ENCODE measurements at places on chromosomes 11 and 22. TPM values are rescaled to one million over a fixed set of nuclear protein-coding genes. Genes with fewer than 3 reads are reported as not detected.

DNA sequence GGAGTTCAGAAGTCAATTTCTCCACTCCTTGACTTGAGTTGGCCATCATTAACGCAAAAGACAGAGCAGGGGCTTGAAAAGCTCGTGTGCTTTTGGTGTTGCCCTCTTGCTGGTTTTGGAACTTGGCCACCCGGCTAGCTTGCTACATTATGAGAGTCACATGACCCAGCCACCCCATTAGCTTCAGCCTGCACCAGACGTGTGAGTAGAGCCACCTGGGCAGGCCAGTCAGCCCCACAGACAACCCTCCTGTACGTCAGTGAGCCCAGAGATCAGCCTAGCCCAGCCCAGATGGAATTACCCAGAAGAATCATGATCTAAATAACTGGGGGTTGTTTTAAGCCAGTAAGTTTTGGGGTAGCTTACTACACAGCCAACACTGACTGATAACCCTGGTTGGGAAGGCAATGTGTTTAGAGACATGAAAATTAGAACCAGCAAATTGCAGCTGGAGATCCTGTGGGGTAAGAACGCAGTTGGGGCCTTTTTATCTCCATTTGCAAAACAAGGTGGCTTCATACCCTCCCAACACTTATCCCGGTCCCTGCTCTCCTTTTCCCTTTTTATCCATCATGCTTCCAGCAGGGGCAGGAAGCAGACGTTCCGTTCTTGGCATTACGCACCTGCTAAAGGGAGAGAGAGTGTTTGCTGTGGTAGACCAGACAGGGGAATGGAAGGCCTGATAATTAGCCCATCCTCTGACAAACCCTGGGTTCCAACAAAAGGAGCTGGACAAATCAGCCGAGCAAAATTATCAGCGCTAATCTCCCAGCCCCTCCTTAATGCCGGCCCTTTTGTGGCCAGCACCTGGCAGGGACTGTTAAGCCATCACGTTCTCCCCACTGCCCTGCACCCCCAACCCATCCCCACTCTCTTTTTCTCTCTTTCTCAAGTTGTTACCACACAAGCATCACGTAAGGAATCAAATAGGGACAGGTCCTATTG is 548.7 kb upstream of the CADM1 start:
- no peak for DNase-seq

GAL3ST1 gene
- total RNA-seq = 0.67 TPM

DNA sequence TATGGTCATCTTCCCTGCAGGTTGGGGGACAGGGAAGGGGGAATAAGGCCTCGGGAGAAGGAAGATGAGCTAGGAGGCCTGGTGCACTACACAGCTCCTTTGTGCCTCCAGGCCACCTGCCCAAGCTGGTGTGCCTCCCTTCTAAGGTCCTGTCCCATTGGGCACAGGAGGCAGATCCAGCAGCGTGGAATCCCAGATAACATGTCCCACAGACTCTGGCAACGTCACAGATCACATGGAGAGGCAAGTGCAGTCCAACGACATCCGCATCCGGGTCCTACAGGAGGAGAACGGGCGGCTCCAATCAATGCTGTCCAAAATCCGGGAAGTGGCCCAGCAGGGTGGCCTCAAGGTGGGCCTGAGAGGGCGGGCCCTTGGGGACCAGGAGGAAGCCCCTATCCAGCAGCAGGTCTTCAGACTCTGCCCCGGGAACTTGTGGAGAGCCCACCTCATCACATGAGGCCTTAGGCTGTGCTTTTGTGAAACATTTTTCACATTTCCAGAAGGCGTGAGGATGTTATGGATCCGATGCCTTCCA is 11.8 kb downstream of the RNF215 start:
- DNase-seq = no peak

GRCh38 chr11:59154610-59155009 is 12.0 kb downstream of the FAM111A start:
- DNase-seq = no peak

C22orf15 gene
- not detected for total RNA-seq

- no peak for DNase-seq
Observed at GRCh38 chr22:19770349-19771220, 10.0 kb downstream of the TBX1 start.

HPX gene
- not detected for total RNA-seq

GRCh38 chr11:7941146-7941545 is 362 bp downstream of the OR10A3 start:
- DNase-seq = no peak

ISX gene
- not detected for total RNA-seq

DNA sequence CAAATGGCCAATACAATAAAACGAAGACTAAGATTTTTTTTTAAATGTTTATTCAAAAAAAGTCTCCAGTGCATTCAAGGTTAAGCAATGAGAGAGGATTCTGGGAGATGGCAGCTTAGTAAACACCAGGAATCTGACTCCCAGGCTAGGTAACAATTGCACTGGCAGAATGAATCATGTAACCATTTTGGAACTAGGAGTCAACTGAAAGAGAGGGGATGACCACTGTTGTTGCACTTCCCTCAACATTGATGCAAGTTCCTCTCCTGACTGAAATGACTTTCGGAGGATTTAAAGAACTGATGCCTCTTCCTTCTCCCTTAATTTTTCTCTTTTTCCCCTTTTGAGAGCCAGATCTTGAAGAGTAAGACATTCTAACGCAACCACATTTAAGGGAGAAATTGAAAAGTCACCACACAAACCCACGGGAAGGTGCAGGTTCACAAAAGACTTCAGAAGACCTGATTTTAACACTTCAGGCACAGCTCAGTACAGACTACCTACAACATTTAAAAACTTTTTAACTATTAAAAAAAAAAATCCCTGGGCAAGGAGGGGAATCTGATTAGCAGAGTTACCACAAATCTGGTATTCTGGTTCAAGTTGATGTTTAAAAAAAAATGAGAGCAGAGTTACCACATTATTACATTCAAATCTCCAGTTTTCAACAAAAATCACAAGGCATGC is 56.8 kb downstream of the FCHSD2 start:
- no peak for DNase-seq

- DNase-seq = no peak
Observed at GRCh38 chr11:17221968-17222367, 14.2 kb upstream of the PIK3C2A start.

DNA sequence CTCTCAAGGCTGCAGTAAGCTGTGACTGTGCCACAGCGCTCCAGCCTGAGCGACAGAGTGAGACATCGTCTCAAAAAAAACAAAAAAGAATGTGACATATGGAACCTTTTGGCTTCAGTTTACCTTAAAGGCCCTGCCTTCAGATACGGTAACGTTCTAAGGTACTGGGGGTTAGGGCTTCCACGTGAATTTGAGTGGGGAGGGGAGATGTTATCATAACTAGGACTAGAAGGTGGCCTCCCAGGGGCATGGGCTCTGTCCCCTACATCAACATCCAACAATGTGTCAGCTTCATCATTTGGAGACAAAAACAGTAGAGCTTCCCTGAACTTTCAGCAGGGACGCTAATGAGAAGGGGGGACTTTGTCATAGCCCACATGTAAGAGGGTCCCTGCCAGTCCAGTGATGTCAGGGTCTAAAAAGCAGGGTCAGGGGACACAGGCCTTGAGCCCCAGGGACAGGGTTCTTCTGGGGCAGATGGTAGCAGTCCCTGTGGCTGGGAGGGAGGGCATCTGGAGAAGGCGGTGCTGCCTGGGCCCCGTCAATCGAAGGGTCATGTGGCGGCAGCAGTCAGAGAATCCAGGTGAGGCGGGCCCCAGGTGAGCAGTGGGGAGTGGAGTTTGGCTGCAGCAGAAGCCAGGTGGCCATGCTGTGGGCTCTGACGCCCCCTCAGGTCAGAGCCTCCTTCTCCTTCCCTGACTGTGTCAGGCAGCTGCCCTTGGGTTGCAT is 79.8 kb downstream of the BCR start:
- DNase-seq = no peak

- no peak for DNase-seq
Observed at GRCh38 chr11:44199816-44200215, 104.3 kb downstream of the EXT2 start.

DNA sequence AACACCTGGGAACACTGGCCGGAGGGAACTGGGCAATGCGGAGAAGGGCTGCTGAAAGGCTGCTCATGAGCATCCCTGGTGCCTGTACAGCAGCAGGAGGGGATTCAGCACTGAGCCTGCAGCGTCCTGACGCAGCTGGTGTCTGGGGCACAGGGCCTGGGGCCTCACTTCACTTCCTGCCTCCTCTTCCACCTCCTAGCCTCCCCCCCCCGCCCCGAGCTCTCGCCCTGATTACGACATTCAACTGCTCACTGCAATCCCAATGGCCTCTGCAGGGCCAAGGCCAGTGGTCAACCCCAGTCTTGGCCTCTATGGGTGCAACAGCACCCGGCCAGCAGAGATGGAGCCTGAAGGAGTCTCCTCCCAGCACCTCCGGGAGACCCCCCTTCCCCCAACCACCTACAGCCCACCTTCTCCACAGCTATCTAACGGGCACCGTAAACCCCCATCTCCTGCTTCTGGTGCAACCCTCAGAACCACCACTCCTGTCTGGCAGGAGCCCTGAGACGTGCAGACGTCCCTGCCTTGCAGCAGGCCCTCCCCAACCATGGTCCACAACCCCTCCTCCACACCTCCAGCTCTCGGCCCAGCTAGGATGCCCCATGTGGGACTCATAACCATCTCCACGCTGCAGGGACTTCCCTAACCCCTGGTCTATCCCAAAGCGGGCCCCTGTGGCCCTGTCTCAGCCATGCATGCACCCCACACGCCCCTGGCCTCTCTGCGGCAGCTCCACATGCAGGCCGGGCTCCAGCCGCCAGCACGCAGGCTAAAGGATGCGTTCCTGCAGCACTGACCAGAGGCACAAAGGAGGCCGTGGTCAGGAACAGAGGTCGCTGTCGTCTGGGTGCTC is 38.2 kb downstream of the BRD1 start:
- no peak for DNase-seq

DNA sequence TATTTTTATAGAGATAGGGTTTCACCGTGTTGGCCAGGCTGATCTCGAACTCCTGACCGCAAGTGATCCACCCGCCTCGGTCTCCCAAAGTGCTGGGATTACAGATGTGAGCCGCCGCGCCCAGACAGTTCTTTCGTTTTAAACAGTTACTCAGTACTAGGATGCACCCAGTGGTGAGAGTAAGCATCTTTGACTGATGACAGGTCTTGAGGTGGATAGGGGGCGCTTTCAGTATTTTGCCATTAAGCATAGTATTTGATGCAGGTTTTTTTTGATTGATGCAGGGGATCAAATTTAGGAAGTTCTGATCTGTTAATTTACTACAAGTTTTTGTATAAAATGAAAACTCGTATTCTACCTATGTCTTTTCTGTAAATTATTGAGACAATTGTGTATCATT is 13.2 kb upstream of the TRIM34 start:
- DNase-seq = no peak

PIWIL4 gene
- total RNA-seq = 3.1 TPM

GRCh38 chr11:115226556-115226955 is 277.7 kb downstream of the CADM1 start:
- DNase-seq = peak; percentile 88

DNA sequence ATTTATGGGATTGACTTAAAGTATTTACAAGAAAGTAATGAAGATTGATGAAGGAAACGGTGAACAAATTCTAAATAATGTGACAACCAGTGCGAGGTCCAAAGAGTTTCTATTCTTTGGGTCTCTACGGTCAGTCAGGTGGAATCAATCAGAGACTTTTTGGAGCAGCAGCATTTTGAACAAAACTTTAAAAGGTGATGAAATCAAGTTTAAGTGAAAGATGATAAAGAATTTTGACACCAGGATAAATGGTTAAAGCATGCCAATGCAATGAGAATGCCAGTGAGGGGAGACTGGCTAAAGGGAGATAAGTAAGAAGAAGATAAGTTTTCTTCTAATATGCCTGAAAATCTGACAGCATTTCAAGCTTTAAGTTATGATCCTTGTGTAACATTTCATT is 67.9 kb downstream of the DCUN1D5 start:
- no peak for DNase-seq

DNA sequence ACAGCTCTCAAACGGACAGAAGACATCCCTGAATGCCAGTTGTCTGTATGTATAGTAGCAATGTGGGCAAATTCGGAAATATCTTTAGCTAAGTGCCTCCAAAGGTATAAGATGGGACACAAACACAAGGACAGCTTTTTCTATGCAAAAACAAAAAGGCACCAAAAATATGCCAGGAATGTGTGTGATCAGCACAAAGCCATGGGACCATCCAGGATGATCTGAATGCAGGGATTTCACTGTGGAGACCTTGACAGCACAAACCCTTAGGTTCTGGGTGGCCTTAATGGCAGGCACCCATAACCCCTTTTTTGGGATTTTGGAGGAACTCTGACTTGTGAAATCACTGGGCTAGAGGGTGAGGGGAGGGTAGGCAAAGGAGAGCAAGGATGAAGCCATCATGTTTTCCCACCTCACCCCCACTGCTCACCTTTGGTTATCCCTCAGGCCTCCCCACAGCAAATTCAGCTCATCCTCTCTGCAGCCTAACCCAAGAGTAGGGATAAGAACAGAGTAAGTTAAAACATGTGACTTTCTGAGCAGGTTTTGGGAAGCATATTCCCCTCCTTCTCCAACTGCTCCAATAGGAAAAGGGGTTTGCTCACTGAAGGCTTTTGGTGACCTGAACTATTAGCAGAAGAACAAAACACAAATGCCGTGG is 154.6 kb downstream of the SNX19 start:
- DNase-seq = no peak

PKDREJ gene
- 0.11 TPM for total RNA-seq

- DNase-seq = peak; percentile 82
Observed at GRCh38 chr11:72813740-72814285, 398 bp upstream of the ATG16L2 start.

APOL3 gene
- total RNA-seq = 91.9 TPM

C1QTNF5 gene
- total RNA-seq = 13.0 TPM
